ENCODE measurements at places on chromosomes 1 and 21. TPM values are rescaled to one million over a fixed set of nuclear protein-coding genes. Genes with fewer than 3 reads are reported as not detected.

DNA sequence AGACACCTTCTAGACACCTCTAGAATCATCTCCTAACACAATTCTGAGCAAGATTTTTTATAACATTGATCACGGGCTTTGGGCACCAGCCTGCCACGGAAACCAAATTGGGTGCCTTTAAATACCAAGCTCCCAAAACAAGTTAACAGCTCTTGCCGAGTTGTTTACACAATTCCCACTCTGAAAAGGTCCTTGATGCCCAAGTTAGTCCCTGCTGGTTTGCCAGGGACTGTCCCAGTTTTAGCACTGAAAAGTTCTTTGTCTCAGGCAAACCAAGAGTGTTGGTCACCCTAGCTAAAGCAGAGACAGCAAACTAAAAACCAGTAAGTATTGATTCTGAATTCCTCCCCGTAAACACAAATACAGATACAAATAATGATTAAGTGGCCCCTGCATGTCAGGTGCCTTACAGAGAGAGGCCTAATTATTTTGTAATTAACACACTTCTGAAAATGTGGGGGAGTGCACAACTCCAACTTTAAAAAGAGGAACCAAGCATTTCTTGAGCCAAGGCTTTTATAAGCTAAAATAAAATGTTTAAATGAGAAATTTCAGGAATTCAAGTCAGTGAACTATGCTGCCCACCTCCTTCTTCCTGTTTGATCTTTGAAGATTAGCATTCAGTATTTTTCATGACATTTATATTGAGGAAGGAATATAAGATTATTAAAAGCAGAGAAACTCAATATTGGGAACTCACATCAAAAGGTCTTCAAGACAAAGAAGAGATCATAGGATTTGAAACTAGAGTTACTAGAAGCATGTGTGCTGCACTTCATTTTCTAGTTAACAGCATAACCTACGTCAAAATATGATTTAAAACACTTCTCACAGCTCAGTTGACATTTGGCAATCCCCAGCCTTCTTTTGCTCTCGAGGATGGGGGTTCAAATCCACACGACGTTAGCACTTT, 9.0 kb upstream of the UBE2U start:
- no peak for DNase-seq

DNA sequence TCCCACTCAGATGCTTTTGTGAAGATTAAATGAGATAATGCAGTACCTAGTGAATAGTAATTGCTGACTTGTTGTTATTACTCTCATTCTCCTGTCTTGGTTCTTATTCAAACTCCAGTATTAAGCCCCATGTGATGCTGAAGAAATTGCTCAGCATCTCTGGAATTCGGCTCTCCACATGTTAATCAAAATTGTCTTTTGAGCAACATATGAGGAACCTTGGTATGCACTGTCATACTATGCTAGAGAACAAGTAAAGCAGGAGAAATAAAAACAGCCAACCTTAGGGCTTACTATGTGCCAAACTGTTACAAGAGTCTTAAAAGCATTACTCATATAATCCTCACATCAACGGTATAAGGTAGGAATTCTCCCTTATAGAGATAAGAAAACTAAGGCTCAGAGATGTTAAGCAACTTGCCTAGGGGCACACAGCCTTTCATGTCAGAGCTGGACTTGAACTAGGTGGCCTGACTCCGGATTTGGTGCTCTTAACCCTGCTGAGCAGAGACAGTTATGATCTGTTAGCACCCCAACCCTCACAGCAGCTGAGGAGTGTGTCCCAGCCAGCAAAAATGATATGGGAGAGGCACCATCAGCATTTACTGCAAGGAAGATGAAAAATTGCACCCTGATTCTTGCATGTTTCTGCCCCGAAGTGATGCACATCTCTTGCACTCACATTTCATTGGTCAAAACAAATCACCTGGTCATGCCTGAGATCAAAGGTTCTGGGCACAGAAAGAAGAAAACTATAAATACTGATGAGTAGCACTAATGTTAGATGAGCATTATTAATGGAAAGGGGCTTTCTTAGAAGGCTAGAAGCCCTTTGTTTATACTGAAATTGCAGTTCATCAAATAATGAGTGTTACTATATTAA, 102.3 kb downstream of the OMA1 start:
- no peak for DNase-seq

DNA sequence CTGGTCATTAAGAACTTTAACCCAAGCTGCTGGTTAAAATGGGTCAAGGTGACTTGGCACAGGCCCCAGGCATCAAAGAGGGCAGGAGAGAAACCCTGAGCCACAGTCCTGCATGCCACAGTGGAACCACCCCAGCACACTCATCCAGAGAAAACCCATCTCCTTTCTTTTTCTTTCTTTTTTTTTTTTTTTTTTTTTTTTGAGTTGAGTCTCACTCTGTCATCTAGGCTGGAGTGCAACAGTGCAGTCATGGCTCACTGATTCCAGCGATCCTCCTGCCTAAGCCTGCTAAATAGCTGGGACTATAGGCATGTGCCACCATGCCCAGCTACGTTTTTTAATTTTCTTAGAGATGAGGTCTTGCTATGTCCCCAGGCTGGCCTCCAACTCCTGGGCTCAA, 109.2 kb upstream of the RAB4A start:
- no peak for DNase-seq

- no peak for DNase-seq
These were observed 46.4 kb upstream of the CR2 start for GRCh38 chr1:207407655-207408260.

- DNase-seq = no peak
These were observed 14.1 kb downstream of the CCSAP start for GRCh38 chr1:229328598-229329362.

The KIAA1614 gene
- 5.1 TPM for total RNA-seq

The IBA57 gene
- 7.2 TPM for total RNA-seq

The TMEM200B gene
- 0.41 TPM for total RNA-seq

All from glomerular endothelial cell (primary cell).